ENCODE measurements at places on chromosomes 4 and X.

DNA sequence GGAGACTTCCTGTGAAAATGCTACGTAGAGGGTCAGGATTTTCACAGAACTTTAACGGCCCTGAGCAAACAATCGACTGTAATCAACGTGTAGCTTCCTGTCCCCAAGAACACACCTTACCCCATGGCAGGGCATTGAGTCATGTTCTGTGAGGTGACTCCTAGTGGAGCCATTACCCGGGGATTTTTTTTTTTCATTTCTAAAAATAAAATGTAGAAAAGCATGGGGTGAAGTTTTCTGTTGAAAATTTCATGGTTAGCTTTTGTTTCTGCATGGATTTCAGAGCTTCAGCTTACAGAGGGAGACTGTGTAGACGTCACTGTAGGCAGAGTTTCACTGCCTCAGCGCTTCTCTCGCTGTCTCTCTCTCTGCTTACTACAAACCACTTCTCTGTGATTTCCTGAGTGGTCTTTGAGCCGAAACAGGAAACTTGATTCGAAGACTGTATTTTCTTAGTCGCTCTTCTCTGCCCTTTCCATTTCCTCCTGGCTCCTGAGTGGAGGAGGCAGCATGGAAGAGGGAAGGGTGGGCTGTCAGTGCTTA lies 111.7 kb downstream of the NFKB1 start:
- peak; percentile 50 for DNase-seq

GRCh38 chrX:25020905-25021449 lies 5.2 kb upstream of the ARX start:
- DNase-seq: peak; percentile 94

DNA sequence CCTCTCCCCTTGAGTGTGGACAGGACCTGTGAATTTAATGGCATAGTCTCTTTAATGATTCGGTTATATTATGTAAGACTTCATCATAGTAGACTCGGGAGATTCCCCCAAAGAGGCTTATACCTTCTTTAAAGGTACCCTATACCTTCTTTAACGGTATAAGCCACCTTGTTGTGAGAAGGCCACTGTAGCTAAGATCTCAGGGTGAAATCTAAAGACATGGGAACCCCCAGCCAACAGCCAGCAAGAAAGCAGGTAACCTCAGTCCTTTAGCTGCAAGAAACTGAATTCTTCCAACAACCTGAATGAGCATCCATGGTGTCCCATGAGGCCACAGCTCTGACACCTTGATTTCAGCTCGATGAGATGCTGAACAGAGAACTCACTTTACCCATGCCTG lies 931 bp downstream of the DDX60 start:
- no peak for DNase-seq

DNA sequence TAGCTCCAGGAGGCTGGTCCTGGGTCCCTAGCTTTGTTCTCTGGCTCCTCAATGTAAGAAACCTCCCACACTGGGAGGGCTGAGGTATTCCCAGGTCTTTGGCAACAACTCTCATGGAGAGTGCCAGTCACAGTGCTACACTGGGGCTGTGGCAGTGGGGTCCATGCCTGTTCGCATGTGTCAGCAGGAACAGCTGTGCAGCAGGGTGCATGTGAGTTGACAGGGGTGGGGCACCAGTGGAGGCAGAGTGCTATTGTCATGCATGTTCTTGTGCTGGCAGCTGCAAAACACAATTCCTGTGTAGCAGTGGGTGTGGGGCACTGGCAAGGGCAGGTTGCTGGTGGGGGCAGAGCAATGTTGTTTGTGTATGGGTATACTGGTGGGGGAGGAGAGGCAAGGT lies 246.0 kb downstream of the CXXC4 start:
- DNase-seq: peak; percentile 41
